Activated CD4-positive, alpha-beta T cell treated with anti-CD3 and anti-CD28 coated beads for 24 hours (primary cell): ENCODE measurements at places on chromosomes 2 and 18.

DNA sequence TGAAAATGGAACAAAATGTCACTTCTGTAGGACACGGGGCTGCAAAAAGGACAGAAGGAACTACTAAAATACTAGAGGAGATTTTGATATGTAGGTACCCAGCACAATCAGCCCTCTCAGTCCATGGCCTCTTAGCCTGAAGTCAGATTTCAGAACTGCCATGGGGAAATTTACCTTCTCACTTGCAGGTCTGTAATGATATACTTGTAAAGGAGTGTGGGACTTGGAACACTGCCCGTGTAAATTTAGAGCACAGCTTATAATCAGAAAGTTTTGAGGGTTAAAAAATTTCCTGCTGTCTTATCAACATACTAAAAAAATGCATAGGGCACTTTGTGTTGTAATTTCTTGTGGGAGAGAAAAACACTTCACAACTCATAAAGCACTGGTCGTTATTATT, 60.6 kb downstream of the ZEB2 start:
- DNase-seq: no peak

DNA sequence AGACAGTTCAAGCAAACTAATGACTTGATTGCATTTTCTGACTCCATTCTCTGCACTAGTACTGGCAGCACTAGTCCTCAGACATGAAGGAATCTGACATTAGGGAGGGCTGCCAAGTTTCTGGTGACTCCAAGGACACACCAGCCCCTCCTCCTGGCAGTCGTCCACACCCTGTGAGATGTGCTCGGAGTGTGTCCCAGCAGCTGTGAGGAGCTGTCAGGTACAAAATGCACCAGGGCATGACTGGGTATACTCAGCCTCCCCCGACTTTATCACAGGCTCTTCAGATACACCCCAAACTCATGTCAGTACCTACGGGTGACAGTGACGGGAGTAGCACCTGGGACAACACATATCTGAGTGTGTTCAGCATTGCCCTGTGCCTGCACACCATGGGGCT, 43.1 kb downstream of the EDAR start:
- no peak for DNase-seq

GRCh38 chr2:26165403-26165802, 7.5 kb upstream of the GAREM2 start:
- DNase-seq: no peak

- no peak for DNase-seq
Observed at GRCh38 chr2:122022531-122022930, 267.1 kb downstream of the TSN start.

- no peak for DNase-seq
Observed at GRCh38 chr2:96859099-96859649, 1.4 kb upstream of the ANKRD39 start.

- DNase-seq: no peak
Observed at GRCh38 chr18:3599195-3599594, 149.2 kb downstream of the TGIF1 start.

- no peak for DNase-seq
Observed at GRCh38 chr2:99841749-99842148, 300.6 kb downstream of the AFF3 start.
